Left ventricle myocardium superior (tissue), 1 donor: ENCODE measurements at places on chromosomes 6 and 20.

GRCh38 chr20:10172998-10173655 lies 45.5 kb upstream of the SNAP25 start:
- no peak for DNase-seq

DNA sequence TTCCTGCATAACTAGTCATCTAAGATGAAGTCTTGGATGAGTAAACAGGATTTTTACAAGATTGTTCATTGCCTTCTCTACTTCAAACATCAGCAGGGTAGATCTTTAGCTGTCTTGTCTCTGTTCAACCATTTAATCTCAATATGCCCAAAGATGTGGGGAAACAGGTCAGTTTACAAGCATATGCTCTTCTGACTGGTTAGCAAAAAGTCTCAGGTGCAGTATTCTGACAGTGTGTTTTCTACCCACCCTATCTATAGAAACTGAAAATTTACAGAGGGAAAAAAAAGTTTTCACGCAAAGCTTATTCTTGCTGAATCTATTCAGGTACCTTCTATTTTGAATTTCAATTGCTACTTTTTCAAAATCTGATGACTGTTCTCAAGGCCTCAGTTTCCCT lies 29.0 kb downstream of the MAP3K5 start:
- DNase-seq, result no peak

DNA sequence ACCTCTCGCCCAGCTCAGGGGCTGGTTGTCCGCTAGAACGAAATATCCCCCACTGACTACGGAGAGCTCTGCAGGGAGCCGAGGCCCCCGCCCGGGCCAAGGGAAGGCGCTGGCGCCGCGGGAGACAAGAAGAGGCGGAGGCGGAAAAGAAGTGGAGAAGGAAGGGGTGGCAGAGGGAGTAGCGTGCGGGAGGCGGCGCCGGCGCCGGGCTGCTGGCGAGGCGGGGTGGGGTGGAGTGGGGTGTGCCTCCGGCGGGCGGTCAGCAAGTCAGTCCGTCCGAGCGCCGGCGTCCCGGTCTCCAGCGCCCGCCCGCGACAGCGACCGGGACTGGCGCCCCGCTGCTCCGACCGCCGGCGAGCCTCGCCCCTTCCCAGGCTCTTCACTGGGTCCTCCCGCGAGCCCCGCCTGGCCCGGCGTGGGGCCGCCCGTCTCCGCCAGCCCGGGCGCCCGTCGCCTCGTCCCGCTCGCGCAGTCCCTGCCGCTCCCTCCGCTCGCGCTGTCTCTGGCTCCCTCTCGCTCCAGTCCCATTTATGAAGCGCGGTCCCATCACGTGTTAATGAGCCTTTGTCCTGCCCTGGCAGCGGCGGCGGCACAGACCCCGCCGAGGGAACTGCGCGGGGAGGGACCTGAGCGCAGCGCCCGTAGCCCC lies at the start of gene CNR1:
TSS of gene CNR1 (minus strand) at position 504 of the 649 bp plus-strand sequence. CDS start 21,073 bp downstream, outside the sequence.
- peak; percentile 55 for DNase-seq

- DNase-seq, result no peak
Observed at GRCh38 chr6:116118608-116119007, 7.3 kb downstream of the COL10A1 start.

DNA sequence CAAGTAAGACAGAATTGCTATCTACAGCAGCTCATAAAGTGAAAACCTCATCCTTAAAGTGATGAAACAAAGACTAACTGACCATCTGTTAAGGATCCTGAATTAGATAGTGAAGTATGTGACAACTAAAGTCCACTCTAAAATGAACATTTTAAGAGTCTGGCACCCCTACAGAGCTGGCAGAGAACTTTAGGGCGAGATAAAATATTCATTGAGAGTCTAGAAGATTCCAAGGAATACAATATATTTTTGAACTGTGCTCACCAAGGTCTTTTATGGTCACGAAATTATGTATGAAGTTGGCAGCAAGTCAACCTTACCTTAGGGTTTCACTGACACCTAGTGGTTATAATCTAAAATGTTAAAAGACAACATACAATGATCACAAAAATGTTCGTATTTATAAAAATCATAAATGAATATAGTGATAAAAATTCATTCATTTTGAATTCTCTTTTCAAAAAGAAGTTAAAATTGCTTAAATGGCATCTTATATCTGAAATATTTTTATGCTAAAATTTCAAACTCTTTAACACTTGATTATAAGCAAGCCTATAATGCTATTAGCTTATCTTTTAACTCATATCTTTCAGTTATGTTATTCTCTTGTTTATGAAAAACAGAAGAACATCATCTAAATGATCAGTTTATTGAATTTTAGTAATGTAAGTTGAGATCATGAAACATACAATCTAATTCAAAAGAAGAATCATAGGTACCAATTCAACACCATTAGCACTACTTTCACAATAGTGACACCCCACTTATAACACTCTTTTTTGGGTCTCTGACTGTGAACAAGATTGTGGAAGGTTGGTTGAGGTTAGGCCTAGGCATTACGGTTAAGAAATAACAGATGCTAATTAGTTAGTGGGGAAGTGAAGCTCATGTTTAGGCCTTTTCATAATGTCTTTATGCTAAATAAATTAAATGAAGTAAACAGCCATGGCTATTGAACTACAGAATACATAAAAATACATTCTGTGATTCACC lies 27.5 kb downstream of the RSPH3 start:
- no peak for DNase-seq

DNA sequence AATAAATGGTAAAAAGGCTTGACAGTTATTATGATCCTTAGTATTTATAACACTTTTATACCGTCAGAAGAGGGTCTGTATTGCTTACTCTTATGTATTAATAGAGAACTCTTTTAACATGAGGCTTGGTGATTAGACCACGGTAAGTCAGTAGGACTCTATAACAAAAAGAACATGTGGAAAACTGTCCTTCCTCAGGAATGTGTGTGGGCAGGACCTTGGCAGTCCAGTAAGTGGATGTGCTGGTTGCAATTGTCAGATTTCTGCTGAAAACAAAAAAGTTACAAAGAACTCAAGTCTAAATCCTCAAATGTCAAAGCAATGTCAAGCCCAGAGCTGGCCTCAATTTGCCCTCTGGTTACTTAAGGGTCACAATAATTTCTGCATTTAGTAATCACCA lies 81.1 kb downstream of the PLCG1 start:
- no peak for DNase-seq

- DNase-seq, result no peak
Observed at GRCh38 chr6:80623066-80623815, 516.8 kb downstream of the BCKDHB start.

DNA sequence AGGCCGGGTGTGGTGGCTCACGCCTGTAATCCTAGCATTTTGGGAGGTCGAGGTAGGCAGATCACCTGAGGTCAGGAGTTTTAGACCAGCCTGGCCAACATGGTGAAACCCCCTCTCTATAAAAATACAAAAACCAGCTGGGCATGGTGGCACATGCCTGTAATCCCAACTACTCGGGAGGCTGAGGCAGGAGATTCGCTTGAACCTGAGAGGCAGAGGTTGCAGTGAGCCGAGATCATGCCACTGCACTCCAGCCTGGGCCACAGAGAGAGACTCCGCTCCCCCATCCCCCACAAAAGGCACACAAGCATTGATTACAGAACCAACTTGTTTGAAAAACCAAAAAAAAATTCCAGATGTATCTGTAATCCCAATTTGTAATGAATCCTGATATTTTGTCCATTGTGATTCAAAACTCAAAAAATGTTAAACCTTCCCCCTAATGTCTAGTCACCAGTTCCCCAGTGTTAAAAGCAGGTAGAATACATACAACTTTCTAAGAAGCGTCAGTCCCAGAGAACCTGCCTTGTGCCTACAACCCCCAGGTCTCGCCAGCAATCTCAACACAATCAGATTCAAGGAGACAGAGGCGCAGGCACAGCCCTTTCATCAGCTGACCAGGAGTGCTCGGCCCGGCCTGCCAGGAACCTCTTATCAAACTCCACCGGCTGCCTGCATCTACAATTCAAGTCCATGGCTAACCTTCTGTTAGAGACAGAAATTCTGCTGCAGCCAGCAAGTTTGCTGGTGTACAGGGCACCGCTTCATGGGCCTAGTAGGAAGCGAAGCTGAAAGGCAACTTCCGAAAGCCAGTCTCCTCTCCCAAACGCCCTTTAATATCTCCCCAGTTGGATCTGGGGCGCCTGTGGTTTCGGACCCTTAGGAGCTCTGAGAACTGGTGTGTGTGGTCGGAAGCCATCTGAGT lies 2.1 kb downstream of the EZR start:
- peak; percentile 77 for DNase-seq

- no peak for DNase-seq
Observed at GRCh38 chr20:39038495-39038894, 76.4 kb downstream of the DHX35 start.

- no peak for DNase-seq
Observed at GRCh38 chr6:28897369-28897745, 26.4 kb downstream of the TRIM27 start.

DNA sequence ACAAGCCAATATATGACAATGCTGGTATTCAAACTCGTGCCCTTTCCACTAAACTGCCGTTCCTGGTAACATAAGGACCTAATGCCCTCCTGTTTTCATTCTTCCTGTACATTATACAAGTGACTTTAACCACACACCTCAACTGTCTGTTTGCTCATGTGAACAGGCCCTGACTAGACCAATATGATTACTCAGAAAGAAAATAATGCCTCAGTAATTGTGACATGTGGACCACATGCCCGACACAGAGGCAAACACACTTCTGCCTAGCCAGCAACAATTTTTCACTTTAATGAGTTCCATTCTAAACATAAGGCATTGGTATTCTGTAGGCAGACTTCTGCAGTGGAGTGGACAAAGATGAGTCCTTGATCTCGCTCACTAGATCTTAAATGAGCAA lies 30.0 kb downstream of the SLC22A16 start:
- no peak for DNase-seq

GRCh38 chr20:32674362-32674789 lies 635 bp upstream of the C20orf203 start:
- no peak for DNase-seq

DNA sequence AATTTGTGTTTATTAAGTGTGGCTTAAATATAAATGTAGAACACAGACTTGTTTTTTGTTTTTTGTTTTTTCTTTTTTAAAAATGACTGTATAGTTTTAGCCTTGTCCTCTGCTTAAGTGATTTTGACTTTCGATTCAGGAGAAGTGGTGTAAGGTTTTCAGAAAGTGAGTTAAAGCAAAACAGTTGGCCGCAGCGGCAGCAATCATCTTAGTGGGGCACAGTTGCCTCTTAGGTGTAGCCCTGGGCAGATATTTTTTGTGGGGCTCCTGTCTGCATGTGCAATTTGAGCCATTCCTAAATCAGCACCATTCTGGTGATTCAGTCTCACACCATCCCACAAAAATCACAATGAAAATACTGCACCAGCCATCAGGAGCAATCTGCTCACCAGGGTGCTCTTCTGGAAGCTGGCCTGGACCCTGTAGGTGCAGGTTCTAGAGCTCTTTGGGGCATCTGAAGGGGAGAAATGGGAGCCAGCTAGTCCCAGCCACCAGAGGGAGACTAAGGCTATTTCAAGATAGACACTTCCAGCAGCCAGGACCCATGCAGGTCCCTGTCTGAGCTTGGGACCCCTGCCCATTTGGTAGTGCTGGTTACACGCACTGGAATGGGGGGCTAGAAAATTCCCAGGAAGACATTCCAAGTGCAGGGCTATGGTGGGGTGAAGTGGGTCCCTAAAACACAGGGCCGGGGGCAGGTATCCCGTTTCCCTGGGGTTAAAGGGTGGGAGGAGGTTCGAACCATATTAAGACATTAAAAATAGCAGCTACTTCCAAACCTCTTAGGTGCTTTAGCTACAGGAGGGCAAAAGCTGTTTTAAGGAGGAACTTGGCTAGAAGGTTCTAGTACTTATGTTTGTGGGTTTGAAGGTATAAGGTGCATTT lies 156.6 kb downstream of the NFATC2 start:
- no peak for DNase-seq

DNA sequence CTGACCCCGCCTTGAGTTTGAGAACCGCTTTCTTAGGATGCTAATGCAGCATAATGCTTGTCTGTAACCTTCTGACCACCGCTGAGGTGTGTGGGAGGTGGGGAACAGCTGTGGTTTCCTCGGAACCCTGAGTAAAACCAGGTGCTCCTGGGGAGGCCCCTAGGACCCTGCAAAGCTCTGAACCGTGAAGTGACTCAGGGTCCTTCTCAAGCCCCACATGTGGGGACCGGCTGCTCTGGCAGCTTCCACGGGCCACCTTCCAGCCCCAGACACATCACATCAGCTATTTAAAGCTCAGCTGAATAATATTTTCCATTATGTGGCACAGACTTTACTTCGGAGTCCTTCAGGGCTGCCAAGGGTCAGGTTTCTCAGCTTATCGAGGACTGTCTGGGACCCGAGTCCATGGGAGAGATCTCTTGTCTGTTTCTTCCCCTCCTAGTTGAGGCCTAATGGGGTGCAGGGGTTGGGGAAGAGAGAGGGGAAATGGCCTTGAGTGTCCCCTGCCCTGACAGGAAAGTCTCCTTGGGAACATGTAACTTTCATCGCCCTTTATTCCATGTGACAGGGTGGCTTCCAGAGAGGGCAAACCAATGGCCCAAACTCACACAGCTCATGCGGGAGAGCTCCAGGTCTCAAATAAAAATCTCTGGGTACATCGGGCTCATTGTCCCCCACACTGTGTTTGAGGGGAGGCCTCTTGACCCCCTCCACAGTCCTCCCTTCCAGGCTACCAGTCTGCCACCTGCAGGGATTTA lies 186.1 kb upstream of the SLC24A3 start:
- peak; percentile 67 for DNase-seq

GRCh38 chr6:140653972-140654371 lies 1279.5 kb upstream of the CITED2 start:
- no peak for DNase-seq

DNA sequence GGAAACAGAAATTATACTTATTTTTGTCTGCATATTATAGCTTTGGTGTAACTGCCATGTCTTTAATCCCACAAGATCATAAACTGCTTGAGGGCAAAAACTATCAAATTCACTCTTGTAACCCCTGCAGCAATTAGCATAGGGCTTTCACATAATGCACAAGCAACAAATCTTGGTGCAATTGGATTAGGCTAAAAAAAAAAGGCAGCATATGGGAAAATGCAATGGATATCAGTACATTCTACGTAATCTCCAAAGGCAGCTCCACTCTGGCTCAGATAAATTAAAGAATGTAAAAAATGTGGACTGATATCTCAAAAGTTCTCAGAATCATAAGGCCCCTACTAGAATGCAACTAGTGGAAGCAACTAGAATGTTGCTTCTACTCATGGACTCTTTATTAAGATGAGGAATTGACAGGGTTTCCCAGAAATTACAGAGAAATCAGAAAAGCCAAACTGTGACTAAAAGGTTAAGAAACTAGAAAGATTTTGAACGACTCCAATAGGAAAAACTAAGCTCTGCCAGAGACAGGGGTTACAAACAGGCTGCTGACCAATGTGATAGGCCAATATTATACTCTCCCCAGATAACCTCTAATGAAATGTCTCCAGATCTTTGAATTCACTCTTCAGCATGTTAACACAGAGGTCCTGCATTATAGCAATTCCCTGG lies 55.0 kb downstream of the FILIP1 start:
- DNase-seq, result no peak
